ENCODE measurements at places on chromosomes 2 and 18.

DNA sequence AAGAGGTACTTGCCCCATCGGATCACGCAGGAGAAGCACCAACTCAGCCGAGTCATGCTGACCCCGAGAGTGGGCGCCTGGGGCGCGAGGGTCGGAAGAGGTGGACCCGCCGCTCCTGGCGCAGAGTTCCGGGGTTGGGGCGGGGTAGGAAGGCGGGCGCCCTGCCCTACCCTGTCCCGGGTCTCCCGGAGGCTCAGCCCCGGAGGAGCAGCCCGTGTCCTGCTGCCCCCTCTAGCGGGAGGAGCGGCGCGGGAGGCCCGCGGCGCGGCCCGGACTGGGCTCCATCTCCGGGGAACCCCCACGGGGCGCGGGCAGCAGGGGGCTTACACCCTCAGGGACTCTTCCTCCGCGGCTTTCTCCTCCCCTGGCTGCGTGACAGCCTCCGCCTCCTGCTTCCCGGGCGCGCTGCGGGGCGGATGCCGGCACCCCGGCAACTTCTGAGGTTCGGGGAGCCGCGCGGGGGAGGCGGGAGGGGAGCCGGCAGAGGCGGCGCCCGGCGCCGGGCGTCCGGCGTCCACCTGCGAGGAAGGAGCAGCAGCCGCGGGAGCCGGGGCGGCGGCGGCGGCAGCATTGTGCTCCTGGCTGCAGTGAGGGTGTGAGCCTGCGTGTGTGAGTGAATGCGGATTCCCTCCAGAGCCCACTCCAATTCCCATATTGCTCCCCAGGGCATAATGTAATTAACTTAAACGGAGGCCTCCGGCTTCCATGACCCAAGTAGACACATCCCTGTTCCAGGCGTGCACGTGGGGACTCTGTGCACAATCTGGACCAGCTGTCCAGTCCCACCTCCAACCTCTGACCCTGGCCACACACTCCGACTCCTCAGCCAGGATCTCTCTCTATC lies 7.6 kb upstream of the TNS1 start:
- peak; percentile 60 for DNase-seq

- peak; percentile 70 for DNase-seq
Observed at GRCh38 chr18:57666818-57667497, 45.3 kb upstream of the NARS1 start.

DNA sequence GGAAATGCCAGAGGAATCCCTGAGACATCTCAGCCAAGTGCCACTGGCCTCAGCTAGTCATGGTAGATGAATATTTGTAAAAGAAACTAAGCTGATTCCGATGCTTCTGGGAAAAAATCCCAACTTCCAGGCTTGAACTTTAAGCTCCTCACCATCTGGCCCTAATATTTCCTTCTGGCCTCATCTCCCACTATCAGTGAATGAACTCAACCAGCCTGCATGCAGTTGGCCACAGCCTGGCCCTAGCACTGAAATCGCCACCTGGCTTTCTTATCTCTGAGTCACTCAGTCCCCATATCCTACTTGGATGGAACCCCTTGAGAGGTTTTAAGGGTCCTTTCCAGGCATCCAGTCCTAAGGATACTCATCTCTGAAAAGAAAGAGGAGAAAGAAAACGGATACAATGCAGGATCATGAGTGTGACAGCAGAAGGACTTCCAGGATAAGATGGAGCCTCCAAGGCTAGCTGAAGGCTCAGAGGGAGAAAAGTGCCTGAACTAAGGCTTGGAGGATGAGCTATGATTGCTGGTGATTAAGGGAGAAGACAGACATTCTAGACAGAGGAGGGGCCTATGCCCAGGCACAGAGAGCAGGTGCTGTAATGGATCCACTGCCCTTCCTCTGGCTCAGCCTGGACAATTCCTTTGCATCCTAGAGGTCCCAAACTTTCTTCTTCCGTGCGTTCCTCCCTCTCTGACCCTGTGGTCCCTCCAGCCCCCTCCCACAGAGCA lies 141.5 kb upstream of the MYCN start:
- no peak for DNase-seq

DNA sequence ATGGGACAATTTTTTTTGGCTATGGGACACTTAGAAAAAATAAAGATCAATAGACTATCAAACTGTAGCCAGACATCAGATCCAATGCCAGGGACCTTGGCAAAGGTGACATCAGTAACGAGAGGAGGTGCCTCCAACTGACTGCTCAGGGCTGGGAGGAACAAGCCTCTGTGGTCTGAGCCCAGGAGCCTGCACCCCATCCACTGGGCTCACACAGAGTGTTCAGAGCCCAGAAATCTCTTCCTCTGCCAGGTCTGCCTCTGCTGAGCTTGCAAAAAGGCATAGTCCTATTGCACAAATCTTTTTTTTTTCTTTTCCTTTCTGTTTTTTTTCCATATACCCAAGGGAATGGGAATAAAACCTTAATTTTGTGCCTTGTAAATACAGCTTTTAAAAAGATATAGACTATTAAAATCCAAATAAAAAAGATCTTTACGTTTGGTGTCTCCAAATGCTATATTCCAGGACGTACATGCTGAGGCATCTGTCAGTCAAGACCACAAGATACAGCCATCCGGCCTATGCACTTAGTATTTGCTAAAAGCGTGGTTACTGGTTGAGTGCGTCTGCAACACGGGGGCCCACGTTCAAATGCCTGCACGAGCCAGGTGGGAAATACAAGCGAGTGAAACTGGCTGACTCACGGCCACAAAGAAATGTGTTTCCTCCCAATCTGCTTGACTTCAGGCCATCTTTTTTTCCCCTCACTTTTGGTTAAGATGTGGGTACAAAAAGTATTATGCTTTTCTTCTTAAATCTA lies 7.8 kb upstream of the ARHGAP25 start:
- DNase-seq: no peak

GRCh38 chr18:78538669-78539440 lies 440.8 kb upstream of the SALL3 start:
- DNase-seq: no peak

- DNase-seq: no peak
Observed at GRCh38 chr2:176914371-176914770, 298.2 kb upstream of the HNRNPA3 start.

- DNase-seq: no peak
Observed at GRCh38 chr2:28522481-28522880, 26.6 kb downstream of the PLB1 start.

GRCh38 chr18:36729197-36729596 lies 99.6 kb downstream of the TPGS2 start:
- no peak for DNase-seq

DNA sequence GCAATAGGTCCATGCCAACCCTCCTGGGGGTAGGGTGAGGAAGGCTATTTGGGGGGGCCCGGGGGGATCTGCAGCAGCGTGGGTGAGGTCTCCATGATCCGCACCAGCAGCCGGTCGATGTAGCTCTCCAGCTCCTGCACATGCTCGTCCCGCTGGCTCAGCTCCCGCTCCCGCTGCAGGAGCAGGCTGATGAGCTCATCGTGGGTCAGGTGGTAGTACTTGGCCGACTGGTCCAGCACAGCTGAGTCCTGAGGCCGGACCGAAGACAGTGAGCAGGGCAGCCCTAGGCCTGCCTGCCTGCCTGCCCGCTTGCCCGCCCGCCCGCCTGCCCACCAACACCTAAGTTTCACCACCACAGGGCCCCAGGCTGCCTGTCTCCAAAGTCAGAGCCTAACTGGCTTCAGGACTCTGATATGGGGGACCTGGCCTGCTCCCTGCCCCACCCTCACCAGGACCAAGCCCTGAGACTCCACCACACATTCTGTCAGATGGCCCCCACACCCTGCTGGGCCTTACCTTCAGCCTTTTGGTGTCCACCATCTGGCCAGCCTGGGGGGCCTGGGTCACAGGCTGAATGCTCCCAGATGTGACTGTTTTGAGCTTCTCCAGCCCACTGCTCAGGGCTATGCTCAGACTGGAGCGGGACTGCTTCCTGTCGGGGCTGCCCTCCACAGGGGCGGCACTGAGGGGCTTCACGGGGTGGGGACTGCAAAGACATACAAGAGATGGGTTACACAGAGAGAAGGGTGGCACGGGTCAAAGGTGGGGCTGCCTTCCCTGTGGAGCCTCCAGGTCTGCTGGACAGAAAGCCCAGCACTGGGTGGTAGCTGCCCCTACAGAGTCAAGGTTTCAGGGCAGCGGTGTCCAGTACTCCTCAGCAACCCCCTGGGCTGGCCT lies 4.2 kb upstream of the SFXN5 start:
- no peak for DNase-seq

GRCh38 chr18:68548904-68549870 lies 165.7 kb downstream of the TMX3 start:
- peak; percentile 48 for DNase-seq

DNA sequence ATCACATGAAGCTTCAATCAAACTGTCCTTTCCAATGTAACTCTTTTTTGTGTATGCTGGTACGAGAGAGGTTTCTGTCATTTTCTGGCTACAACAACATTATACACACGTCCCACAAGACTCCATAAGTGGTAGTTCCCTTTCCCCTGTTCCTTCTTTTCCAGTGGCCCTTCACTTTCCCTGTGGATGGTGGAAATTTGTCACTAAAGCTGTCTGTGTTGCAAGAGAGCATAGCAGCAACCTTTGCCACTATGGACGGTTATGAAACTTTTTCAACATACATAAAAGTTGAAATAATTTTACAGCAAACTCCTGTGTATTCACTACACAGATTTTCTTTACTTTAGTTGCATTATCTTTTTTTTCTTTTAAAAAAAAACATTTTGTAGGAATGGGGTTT lies 18.7 kb downstream of the DBI start:
- no peak for DNase-seq

Measured in fibroblast of skin of abdomen (primary cell).